ENCODE measurements at places on chromosomes 7 and 10.
A peak's percentile ranks its signal among the peaks of the same experiment; 100 is the strongest.

DNA sequence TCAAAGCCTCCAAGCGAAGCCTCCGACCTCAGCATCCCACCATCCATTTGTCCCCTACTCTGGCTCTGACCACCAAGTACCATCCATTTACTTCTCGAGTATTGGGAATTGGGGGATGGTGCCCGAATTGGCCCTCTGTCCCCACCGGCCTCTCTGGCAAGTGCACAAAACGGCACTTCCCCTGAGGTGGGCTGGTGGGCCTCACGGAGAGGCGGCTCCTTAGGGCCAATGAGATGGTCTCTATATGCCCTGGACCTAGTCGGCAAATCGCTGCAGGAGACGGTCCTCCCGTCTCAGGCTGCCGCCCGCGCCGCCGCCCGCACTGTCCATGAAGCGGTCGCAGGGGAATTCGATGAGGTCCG lies 2.8 kb downstream of the TRIL start:
- no peak for DNase-seq

DNA sequence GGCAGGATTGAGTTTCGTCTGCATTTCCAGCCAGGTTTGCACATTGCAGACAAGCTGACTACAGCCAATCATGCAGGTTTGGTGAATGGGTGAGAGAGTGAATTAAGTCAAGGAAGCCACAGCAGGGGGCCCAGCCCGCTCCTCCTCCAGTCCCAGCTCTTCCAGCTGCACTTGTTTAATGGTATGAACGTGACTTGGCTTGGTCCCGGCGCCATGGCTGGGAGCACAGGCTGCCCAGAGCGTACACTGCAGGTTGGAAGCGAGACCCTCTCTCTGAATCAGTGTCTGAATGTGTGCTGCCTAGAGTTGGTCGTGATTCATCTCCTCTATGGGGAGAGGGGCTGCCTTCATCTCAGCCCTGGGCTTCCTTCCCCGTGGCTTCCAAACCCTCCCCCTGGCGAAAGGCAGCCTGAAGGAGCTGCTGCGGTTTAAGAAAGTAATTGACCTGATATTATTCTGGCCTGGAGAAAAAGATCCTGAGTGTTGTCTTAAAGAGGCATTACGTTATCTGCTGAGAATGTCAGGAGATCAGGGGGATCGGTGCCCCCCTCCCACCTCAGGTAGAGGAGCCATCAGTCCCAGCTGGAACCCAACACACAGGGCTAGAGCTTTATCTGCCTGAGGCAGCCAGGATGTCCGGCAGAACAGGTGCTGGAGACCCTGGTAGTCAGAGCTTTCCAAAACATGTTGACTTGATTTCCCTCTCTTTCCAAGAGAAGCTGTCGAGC lies 132.1 kb downstream of the COL26A1 start:
- DNase-seq = no peak

GRCh38 chr7:37011151-37011890 lies 287.0 kb upstream of the AOAH start:
- no peak for DNase-seq

DNA sequence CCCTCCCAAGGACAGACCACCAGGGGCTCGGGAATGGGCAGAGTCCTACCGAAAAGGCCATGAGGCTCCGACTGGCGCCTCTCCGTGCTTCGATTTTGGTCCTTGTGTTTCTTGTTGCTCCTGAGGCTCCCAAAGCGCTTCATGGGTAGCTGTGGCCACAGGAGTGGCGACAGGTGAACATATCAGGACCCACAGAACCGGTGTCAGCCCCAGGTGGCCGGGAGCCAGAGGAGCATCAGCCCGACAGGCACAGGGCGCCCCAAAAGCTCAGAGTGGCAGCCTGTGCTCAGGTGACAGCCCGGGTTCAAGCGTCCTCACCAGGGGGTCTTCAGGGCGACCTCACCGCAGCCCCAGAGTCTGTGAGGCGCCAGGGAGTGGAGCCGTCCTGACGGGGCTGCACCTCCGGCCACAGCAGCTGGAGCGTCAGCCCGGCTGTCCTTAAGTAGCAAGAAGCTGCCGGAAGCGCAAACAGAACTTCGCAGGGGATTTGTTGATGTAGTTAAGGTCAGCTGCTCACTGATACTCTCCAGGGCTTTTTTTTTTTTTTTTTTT lies 141.0 kb downstream of the PRKAG2 start:
- DNase-seq = peak; percentile 68

DNA sequence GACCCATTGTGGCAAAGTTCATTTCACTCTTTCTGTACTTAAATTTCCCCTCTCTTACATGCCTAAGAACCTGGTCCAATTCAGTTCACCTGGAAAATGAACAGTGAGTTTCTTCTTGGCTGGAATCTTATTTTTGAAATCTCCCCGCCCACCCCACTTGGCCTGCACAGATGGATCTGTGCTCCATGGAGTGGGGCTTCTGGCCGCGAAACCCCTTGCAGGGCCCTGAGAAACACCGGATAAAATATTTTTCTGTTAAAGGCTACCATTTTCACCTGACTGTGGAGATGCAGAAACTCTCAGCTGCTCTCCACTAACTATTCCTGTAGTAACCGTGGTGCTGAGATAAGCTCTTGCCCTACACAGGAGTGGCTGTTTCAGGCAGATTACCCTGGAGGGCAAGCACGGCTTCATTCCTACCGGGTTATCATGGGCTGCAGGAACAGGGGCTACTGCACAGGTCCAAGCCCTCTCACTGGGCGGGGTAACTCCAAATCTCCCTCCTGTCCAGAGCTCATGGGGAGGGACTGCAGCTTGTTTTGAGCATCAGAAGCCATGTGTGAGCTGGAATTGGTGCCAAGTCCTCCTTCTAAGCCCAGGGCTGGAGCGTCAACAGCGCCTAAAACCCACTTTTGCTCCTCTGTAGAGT lies 118.9 kb downstream of the PRPF18 start:
- no peak for DNase-seq

GRCh38 chr7:52500841-52501240 lies 534.6 kb upstream of the POM121L12 start:
- DNase-seq = no peak

DNA sequence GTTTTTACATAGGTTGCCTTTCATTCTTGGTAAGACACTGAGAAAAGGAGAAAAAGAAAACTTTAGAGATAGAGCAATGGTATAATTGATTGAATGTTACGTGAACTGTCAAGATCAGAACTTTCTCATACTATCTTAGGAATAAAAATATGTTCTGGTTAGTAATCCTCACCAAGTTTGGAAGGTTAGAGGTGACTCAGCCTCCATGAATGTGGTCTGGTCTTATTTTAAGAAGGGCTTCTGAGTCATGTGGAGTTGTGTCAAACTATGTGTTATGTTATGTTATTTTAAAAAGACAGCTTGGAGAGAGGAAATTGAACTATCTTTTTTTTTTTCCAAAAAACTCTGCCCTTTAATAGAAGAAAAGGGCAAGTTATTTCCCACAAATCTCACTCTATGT lies 458.6 kb upstream of the KLF6 start:
- no peak for DNase-seq

GRCh38 chr10:103849212-103849877 lies 6.0 kb downstream of the SH3PXD2A start:
- no peak for DNase-seq

- DNase-seq = no peak
Observed at GRCh38 chr10:48657416-48657815, 27.3 kb upstream of the WDFY4 start.

DNA sequence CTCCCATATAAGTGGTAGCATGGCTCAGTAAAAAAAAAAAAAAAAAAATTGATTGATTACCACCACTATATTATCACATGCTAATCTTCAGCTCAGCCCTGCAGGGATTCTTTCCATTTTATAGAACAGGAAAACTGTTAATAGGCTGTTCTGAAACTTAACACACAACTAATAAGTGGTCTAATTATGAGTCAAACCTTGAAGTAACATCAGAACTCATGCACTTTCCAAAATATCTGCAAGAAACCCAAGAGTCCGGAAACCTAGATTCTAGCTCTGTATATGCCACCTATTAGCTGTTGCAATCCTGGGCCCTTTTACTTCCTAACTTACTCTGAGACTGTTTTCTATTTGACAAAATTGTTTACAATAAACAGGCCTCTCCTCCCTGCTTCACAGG lies 23.9 kb downstream of the SEM1 start:
- DNase-seq = no peak

Data from posterior cingulate gyrus (tissue), 11 donors.